ENCODE measurements at places on chromosomes 1 and 21.

- DNase-seq: no peak
Observed at GRCh38 chr1:52645261-52645660, 12.3 kb downstream of the SHISAL2A start.

DNA sequence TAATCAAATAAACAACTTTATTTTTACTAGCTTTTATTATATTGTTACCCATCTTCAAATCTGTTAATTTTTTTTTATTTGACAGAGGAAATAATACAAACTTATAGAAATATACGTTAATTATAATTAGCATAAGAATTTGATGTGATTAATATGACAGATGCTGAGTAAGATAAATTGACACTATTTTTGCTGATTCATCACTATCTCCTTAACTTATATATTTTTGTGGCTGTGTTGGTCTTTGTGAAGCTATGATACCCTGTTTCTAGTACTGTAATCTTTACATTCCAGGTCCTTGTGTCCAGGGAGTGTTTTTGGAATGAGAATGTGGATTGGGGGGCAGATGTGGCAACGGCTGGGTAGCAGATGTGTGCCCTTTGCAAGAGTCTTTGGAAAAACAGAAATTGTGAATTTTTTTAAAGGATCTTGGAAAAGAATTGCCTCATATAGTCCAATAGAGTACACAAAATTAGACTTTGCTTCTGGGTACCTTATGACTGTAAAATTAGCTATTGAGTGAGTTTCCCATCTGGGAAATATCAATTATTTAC, 102.6 kb downstream of the KCNK2 start:
- no peak for DNase-seq

DNA sequence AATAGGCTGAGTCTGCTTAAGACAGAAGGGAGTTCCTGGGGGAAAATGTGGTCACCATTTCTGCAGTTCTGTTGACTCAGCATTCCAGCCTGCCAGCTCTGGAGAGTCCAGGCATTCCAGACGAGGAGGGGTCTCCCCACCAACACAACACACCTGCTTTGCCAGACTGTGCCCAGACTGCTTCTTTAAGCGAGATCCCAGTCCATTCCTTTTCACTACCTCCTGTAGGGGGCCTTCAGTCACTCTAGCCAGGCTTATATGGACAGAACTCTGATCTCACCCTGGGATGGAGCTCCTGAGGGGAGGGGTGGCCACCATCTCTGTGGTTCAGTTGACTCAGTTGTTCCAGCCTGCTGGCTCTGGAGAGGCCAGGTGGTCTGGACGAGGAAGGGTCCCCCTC, 48.5 kb downstream of the UBE2U start:
- no peak for DNase-seq

DNA sequence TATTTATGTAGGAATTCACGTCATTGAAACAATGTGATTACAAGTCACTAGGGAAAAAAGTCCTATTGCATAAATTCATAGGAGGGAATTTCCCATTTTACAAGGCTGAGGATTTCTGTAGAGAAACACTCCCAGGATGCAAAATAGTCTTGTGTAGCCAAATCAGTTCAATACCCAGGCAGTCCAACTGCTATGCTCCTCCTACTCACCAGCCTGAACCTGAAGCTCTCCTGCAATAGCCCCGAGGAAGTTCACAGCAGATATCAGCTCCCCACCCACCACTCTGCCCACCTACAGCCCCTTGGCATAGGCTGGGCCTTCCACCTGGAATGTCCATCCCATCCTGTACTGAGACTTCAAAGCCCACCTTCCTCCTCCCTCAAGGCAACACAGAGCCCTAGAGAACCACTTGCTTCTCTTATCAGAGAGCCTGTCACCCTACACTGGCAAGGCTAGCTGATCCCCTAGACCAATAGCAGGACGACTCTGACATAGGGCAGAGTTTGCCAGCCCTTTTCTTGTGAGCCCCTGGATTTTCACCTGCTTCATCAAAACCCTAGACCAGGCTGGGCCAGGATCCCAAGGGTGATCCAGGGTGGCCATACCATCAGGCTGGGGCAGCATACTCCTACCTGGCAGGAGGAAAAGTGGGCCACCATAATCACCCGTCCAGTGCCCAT, 1.5 kb downstream of the LSS start:
- peak; percentile 58 for DNase-seq

- DNase-seq: no peak
Observed at GRCh38 chr1:234538062-234538731, 59.2 kb upstream of the TARBP1 start.

GRCh38 chr1:55067022-55067778, 27.9 kb downstream of the PCSK9 start:
- peak; percentile 73 for DNase-seq

DNA sequence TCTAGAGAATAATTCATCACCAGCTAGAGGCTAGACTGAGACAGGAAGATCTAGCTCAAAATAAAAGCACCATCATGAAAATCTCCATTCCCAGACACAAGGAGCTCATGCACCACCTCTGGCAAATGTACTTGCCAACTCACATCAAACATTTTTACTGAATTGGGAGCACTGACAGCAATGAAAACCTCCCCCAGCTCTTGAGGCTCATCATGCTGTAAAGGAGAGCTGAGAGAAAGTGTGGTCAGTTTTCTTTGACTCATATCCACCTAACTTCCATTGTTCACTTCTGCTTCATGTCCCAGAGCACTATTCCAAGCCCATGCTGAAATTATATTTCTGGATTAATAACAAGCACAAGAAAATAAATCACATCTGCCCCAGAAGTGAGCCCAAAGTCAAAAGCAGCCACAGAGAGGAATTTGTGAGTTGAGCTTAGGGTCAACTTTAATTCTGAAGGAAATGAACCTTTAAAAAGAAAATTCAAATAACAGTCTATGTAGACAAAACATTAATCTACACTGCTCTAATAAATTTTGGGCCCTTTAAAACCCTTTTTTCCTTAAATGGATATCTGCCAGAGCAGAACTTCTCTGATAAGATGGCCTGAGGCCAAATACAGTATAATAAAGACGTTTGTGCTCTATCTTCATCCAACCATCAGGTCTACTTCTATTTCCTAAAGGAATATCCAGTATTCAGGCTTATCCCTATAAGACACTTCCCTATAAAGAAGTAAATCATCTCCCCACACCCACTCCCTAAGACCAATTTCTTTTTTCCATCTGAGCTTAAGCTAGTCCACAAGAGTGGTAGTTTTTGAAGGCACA, 85.9 kb upstream of the ADAM30 start:
- no peak for DNase-seq

DNA sequence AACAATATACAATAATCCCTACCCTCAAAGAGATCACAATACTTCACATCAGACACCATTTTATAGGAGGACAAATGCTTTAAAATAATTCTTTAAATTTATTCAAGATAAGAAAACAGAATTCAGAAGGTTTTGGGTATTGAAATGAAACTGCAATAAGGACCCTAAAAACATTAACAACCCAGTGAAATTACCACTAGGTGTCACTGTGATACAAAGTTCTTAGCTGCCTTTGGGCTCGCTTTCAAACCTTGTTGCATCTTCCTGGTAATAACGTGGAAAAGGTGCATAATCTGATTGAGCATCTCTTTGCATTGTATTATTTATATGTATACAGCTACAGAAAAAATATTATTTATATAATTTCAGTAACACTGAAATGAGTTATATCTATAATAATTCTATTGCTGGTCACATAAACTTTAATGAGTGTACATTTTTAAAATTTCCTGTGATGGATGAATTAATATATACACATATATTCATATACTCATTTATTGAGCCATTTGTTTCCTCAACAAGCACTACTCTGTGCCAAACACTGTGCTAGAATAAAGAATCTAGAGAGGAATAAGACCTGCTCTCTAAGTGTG, 185.2 kb downstream of the FAF1 start:
- DNase-seq: no peak

DNA sequence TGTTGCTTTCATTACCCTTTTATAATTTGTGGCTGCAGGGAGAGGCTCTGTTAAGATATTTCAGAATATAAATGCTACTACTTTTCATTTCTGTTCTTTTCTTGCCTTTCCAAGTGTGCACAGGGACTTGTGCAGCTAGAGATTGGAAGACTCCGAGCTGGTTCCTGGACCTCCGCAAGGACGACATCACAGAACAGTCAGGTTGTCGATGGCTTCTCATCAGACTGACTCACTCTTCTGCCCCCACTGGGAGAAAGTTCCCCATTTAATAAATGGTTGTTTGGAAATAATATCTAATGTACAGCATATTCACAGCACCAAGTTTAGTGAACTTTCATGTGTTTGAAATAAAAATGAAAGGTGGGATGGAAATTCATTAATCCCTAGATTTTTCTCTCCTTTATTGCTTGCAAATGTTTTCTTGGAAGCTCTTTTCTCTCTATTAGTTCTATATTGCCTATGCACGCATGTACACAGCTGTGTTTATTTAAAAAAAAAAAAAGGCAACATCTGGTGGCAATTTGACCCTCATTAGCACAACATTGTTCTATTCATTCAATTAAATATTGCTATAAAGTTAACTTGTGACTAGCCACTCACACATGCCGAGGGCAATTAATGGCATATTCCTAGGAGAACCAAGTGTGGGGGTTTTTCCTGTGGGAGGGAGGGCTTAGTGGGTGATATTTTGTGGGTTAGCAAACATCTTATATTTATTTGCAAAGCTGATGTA, 77.5 kb upstream of the L1TD1 start:
- DNase-seq: no peak

- no peak for DNase-seq
Observed at GRCh38 chr1:42171679-42172266, 7.2 kb upstream of the GUCA2A start.

DNA sequence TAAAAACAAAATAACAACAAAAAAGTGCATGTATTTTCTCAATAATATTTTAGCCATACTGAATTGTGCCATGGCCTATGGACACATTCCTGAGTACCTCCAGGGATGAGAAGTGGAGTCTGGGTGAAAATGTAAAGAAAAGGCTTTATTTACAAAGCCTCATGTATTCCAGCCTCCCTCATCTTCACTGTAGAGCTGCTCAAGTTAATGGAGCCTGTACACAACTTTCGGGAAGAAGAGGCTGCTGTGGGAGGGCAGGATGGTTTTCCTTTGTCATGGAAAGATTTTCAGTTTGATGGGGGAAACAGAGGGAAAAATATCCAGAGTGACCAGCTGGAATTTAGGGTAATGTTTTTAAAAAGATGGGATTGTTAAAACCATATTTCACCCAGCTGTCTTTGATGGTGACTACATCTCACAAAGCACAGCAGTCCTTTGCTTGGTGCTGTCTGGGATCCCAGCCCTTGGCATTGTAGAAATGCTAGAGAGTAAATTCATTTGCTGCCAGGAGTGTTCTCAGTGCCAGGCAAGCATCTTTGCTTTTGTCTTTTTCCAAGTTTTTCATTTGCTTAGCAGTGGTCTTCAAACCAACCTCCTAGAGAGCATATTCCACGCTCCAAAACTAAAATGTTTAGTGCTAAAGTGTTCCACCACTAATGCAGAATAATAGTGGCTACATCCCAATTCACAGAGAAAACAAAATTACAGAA, 54.9 kb downstream of the DPT start:
- no peak for DNase-seq

- DNase-seq: no peak
Observed at GRCh38 chr1:34587761-34588160, 167.1 kb upstream of the GJB5 start.

GRCh38 chr21:26422706-26423105, 150.4 kb downstream of the CYYR1 start:
- no peak for DNase-seq

DNA sequence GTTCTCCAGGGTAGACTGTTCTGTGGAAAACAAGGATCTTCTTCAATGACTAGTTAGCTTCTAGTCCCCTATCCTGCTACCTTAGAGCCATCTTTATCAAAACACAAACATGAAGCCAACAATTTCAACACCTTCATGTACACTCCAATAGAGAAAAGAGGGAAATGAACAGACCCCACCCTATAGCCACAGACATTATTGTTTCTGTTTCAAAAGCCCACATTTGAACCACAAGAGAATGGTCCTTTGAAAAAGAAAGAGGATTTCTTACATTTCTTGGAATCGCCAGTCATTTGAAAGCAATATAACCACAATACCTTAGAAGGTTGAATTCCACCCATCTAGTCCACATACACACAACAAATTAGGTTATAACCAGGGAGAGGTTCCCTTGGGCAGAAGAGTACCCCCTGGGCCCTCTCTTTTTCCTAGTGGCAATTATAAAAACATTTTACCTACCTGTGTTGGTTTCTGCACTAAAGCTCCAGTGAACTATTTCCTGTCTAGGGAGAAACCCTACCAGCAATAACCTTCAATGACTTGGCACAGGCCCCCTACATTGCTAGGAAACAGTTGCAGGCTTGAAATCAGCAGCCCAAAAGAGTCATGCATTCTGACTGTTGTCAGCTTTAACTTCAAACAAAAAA, 2.7 kb upstream of the LPGAT1 start:
- no peak for DNase-seq

DNA sequence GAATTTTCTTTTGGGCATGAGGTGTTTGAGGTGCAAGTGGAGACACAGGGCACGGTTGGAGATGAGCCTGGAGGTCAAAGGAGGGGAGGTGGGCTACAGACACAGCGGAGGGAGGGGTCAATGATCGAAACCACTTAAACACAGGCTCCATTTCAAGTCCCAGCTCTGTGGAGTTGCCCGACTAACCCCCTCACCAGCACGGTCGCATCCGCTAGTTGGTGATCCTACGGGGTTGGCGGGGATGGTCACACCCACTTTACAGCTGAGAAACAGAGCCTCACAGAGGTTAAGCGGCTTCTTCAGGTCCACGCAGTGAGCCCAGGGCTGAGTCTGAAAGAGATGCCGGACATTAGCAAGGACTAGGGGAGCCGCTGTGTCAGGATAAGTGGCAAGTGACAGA, 60.1 kb upstream of the RUNX3 start:
- DNase-seq: no peak
